ENCODE measurements at places on chromosomes 4 and X.

GRCh38 chr4:576245-576821, at the start of gene TMEM271:
TSS of gene TMEM271 (minus strand) at chr4:576295. CDS start at chr4:576062, 233 bp downstream.
- DNase-seq: no peak

- DNase-seq: no peak
These were observed 21.2 kb downstream of the WDR1 start for GRCh38 chr4:10095296-10095991.

GRCh38 chr4:87365348-87365747, 25.6 kb downstream of the HSD17B11 start:
- DNase-seq: no peak

- no peak for DNase-seq
These were observed 268.2 kb downstream of the KCNIP4 start for GRCh38 chr4:21680326-21680898.

DNA sequence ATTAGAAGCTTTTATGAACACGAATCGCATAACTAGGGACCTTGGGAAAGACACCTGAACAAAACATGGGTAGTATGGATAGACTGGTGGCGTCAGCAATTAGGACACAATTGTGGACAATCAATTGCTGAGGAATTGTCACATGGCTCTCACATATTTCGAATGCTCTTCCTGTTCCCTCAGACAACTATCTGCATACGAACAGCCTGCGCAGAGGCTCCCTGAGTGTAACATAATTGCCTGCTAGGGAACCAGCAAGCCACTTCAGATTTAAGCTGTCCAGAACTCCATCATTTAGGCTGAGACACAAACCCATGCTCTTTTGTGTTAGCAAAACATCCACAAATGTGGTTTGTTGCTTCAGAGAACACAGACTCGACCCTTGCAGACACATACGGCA, 160.8 kb downstream of the MGST2 start:
- DNase-seq: no peak

DNA sequence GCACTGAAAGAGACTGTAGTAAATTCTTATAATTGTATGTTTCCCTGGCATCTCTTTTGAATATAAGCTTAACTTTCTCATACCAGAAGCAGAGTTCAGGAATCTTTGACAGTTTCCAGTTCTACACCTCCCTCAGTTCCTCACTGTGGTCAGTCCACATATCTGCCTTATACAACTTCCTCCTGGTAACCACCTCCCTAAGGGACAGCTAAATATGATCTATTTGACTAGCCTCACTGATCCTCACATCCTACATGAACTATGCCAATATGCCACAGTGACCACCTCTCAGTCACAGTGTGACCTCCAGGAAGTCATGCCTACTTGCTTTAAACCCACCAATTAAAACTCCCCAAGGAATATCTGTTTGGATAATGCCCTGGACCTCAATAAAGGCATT, 51.6 kb upstream of the HDAC8 start:
- DNase-seq: no peak

DNA sequence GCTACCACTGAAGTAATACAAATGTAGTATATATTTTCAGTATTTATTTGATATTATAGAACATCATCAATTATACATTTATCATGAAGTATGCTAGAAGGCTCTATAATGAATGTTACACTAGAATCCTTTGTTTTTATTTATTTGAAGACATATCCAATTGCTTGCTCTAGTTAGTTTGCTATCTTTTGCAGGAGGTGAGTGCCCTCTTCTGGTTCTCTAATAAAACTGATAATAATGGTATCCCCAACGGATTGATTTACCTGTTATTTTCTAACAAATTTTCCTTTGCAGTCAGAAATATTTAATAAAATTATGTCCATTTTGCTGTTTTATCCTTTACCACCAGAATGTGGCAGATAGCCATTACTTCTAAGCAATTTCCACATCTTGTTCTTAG, 274.3 kb upstream of the TACR3 start:
- DNase-seq: no peak

GRCh38 chr4:61953386-61953785, 753.3 kb downstream of the ADGRL3 start:
- DNase-seq: no peak

DNA sequence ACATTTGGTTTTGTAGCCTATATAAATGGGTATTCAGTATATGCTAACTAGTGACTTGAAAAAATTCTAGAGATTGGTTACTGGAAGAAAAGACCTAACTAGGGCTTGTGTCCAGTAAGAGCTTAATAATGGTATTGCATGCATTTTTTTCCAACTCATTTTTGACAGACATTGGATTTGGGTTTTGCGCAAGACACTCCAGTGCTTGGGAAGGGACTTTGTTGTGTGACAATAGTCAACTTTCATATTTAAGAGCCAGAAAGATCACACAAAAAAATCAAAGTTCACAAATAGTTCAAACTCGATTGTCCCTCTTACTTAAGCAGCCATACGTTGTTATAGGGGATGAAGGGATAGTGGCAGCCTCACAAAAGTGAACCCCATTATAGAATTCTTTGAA, 1.2 kb upstream of the HSD17B11 start:
- DNase-seq: no peak

DNA sequence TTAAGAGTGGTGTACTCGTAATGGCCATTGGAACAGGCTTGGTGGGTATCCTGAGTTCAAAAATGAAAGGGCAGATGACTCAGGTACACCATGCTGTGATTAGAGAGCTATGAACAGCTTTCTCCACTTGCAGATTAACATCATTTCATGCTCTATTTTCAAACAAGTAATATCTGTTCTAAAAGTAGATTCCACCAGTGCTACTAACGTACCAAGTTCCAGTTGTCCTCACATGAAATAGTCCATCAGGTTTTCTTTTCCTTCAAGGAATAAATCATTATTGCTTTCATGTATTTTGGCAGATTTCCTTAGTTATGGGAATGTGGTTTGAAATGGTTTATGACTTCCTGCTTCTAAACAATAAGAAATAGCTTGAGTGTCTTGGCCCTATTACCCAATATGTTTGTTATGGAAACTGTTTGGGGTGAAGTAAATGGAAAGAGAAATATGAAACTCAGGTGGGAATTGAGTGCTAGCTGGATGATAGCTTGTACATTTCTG, 49.9 kb downstream of the PCDH7 start:
- no peak for DNase-seq

- DNase-seq: no peak
These were observed 72.0 kb upstream of the IL13RA2 start for GRCh38 chrX:115089419-115089818.

DNA sequence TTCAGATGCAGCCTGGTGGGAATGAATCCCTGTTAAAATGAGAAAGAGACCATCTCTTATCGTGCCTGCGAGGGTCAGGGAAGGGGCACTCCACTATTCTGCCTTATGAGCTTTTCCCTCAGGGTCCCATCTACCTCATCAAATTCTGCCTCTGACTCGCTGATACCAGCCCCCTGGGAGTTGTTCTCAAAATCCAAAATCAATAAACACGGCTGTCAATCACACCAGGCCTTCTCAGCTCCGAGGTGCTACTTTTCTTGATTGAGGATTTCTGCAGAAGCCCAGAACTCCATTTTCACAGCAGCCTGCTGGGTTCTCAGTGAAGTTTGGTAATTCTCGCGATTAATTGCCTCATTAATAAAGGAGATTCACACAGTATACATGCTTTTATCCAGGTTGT, 312.6 kb downstream of the STIM2 start:
- DNase-seq: no peak

- DNase-seq: no peak
These were observed 178.7 kb upstream of the ATOH1 start for GRCh38 chr4:93649828-93650227.

- DNase-seq: no peak
These were observed 905 bp downstream of the NSUN7 start for GRCh38 chr4:40750461-40751258.

GRCh38 chrX:20530406-20530921, 263.8 kb upstream of the RPS6KA3 start:
- no peak for DNase-seq

- no peak for DNase-seq
These were observed 56.8 kb upstream of the TXK start for GRCh38 chr4:48190839-48191238.

- DNase-seq: no peak
These were observed 10.5 kb upstream of the UBE2NL start for GRCh38 chrX:143873343-143873742.

GRCh38 chr4:120843849-120844527, 78.5 kb downstream of the PRDM5 start:
- no peak for DNase-seq

- no peak for DNase-seq
These were observed 2.2 kb upstream of the SFRP2 start for GRCh38 chr4:153790962-153791551.

- DNase-seq: no peak
These were observed 8.0 kb downstream of the MAEA start for GRCh38 chr4:1297456-1298325.

- peak; percentile 24 for DNase-seq
These were observed 32.6 kb downstream of the ABHD18 start for GRCh38 chr4:127997534-127998388.

DNA sequence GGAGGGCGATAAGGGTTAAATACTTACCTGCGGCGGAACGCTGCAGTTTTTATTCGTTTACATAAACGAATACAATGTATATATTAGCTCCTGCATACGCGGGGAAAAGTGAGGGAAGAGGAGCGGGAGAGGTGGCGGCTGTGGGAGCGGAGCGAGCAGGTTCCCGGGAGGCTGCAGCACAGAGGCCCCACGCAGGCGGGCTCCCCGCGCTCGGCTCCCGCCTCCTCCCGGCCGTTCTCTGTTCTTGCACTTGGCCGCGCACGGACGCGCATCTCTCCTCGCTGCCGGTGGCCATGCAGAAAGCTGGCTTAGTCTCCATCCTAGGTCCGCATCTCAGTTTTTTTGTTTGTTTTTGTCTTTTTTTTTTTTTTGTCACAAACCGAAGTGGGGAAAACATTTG, 340.4 kb upstream of the FAT1 start:
- no peak for DNase-seq

DNA sequence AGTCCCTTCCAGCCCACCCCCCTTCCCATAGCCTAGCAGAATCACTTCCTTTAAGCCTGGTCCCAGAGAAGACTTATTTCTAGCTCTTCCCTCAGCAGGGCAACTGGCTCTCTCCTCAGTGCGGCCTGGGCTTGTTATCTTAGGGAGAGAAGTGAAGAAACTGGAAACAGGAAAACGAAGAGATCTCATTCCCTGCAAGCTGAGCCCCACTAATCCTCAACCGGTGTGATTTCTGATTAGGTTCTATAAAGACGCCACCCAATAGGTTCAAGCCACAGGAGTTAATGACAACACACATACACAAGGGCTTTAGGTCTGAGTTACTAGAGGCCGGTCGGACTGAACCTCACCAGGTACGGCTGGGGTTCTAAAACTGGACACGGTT, 3.2 kb downstream of the GSX2 start:
- no peak for DNase-seq

DNA sequence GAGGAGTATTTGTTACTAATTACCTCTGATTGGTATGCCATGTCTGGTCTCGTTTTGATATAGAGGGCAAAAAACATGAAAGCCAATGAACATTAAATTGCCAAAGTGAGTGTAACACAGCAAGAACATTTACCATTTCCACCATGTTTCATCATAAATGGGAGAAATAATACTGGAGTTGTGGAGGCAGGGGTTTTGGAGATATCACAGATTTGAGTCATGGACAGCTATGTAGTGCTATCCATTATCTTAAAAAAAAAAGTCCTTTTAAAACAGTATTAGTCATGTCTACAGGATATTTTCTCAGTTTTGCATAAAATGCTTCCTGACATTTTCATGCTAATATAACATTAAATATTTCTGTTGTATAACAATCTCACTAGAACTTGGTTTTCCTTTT, 301.2 kb downstream of the IL1RAPL1 start:
- no peak for DNase-seq

- peak; percentile 10 for DNase-seq
These were observed 379.5 kb upstream of the MAD2L1 start for GRCh38 chr4:120446051-120446567.

DNA sequence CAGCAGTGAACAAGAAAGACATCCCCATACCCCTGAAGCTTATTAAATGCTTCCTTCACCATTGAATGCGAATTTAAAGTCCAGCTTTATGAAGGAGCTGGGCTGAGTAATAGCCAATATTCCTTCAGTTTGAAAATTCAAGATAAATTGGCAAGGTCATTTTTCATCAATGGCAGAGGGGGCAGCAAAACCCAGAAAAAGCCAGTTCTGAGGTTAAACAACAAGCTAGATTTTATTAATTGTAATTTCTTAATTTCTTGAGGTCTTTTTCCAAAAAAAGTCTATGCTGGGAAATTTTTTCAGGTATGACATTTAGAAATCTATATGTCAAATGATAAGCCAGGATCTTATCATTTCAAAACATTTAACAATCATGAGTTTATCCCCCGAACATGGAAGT, 808.9 kb downstream of the RPA4 start:
- no peak for DNase-seq

DNA sequence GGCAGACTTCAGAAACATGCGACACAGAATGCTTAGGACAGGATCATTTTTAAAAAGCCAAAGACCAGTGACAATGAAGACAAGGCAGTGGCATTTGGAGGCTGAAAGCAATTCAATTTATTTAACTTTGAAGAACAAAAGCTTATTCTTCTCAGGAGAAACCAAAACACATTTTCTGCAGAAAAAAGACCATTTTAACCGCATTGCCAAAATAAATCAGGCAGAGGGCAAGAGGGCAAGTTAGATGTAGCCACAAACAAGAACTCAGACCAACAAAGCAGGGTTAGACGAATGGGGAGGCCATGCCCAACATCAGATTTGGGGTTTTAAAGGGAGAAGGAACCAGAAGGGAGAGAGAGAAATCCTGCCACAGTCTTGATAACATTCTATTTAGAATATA, 58.9 kb downstream of the RELL1 start:
- no peak for DNase-seq

- DNase-seq: no peak
These were observed 16.6 kb upstream of the UGT2B17 start for GRCh38 chr4:68592673-68593072.

GRCh38 chr4:25484243-25484721, 107.2 kb downstream of the ANAPC4 start:
- no peak for DNase-seq

- DNase-seq: no peak
These were observed 82.4 kb upstream of the CLCN4 start for GRCh38 chrX:10074241-10074941.

DNA sequence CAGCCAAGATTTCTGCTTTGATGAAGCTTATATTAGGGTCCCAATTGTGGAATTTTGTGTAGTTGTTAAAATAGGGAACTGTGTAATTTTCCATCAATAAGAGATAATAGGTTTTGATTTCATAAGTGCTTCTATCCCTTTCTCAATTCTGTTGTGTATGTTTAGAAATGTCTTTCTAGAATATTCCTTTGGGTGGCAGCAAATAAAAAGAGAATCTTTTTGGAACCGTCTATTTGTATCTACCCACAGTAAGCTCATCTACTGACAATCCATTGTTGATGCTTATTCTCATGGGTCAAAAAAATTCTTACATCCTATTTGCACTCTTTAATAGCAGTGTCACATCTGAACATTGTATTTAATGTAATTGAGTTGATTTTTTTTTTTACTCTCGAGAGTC, 61.7 kb downstream of the TMA16 start:
- DNase-seq: no peak

GRCh38 chr4:112279025-112279881, 6.5 kb downstream of the TIFA start:
- DNase-seq: no peak
